ENCODE measurements at places on chromosomes 7 and 10.

- peaks cover 2% of the 10 kb centered on the region for H3K4me1 ChIP-seq
- H3K27ac ChIP-seq, result peak overlapping the region; percentile 65
- DNase-seq, result no peak
- no peaks in the 10 kb centered on the region for H3K36me3 ChIP-seq
- H3K4me3 ChIP-seq, result peak overlapping the region; percentile 80
These were observed 936 bp downstream of the IGF2BP3 start for GRCh38 chr7:23469150-23469960.

GRCh38 chr10:110471566-110472139 is 26.1 kb upstream of the DUSP5 start:
- H3K36me3 ChIP-seq, result no peaks in the 10 kb centered on the region
- peak; percentile 88 for DNase-seq

GRCh38 chr7:74489997-74490945 is 36.6 kb downstream of the GTF2IRD1 start:
- no peak overlapping the region for H3K27ac ChIP-seq
- DNase-seq, result no peak
- H3K4me3 ChIP-seq, result no peak overlapping the region
- no peaks in the 10 kb centered on the region for H3K4me1 ChIP-seq
- H3K36me3 ChIP-seq, result no peaks in the 10 kb centered on the region

- no peaks in the 10 kb centered on the region for H3K4me1 ChIP-seq
- no peaks in the 10 kb centered on the region for H3K36me3 ChIP-seq
These were observed 61.7 kb downstream of the CSGALNACT2 start for GRCh38 chr10:43199684-43200537.

GRCh38 chr10:71127104-71127503 is 85.3 kb upstream of the UNC5B start:
- H3K4me1 ChIP-seq, result no peaks in the 10 kb centered on the region
- no peak overlapping the region for H3K27ac ChIP-seq
- no peak overlapping the region for H3K4me3 ChIP-seq

- H3K4me1 ChIP-seq, result no peaks in the 10 kb centered on the region
- no peak for DNase-seq
- H3K36me3 ChIP-seq, result no peaks in the 10 kb centered on the region
- H3K27me3 ChIP-seq, result no peaks in the 10 kb centered on the region
- H3K27ac ChIP-seq, result no peak overlapping the region
These were observed 35.8 kb upstream of the COBL start for GRCh38 chr7:51352174-51353100.

DNA sequence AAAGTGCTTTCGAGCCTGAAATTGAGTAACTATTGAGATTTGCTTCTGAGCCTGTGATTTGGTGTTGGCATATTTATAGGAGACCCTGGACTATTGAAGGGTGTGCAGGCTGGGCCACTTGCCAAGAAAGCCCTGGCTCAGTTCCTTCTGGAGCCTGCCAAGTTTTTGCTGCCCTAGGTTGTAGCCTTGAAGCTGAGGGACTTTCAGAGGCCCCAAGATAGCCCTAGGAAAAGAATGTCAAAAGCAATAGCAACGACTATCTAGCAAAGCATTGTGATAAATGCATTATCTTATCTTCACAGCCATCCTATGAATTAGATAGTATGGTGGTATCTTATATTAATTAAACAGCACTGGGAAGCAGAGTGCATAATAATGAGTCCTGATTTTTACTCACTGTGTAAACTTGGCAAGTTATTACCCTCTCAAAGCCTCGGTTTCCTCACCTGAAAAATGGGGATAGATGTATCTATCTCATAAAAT is 473.7 kb upstream of the PODXL start:
- H3K4me1 ChIP-seq, result no peaks in the 10 kb centered on the region
- peak; percentile 22 for DNase-seq
- H3K4me3 ChIP-seq, result no peak overlapping the region
- peaks cover 3% of the 10 kb centered on the region for H3K27me3 ChIP-seq
- no peak overlapping the region for H3K27ac ChIP-seq

- DNase-seq, result peak; percentile 33
- no peak overlapping the region for H3K27ac ChIP-seq
- no peak overlapping the region for H3K4me3 ChIP-seq
- H3K36me3 ChIP-seq, result no peaks in the 10 kb centered on the region
These were observed 86.6 kb upstream of the ZNF92 start for GRCh38 chr7:65287023-65287422.

Data from fibroblast of lung (primary cell).